ENCODE measurements at places on chromosomes 4 and X.

- no peak for DNase-seq
Measured at GRCh38 chr4:122293374-122294365, 85.1 kb upstream of the ADAD1 start.

DNA sequence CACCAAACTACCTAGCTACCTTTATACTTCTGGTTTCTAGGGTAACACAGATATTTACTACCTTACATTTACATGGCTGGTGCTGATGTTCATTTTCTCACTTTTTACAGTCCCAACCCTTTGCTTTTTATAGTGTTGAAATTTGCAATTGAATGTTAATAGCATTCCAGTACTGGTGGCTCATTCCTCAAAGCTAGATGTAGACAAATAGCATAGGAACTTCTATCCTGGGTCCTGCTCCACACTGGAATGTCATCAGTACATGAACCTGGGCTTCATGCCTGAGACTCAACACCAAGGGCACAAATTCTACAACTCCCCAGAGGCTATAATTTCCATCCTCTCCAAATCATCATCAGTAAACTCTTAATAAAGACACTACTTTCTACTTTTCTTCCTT is 10.3 kb upstream of the TRMT2B start:
- DNase-seq: peak; percentile 56

DNA sequence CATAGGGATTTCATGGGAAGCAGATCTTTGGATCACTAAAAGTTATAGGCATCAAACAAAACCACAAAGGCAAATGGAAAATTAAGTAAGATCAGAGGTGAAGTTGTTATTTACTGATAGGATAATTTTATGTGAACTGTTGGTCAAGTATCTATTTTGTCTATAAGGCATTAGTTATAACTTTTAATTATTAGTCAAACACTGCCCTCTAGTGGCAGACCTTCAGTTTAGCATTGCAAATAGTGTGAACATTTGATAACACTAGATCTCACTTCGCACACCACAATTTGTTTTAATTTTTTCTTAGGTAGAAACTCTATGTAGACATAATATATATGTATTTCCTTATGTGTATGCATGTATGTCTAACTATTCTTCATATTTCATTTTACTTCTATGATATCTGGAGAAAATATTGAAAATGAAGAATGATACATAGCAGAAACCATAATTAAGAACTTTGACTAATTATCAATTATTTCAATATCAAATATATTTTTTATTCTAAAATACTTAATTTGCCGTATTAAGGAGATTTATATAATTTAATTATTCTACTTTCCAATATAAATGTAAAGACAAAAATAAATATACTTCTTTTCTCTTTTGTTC is 214.5 kb upstream of the TACR3 start:
- no peak for DNase-seq

- DNase-seq: no peak
Measured at GRCh38 chr4:88952081-88952480, 104.9 kb downstream of the FAM13A start.

- peak; percentile 84 for DNase-seq
Measured at GRCh38 chr4:14096396-14096965, 469.0 kb upstream of the BOD1L1 start.

- peak; percentile 61 for DNase-seq
Measured at GRCh38 chr4:76905521-76905920, 7.6 kb upstream of the SOWAHB start.

- DNase-seq: no peak
Measured at GRCh38 chrX:12901486-12901885, 4.9 kb upstream of the TLR8 start.

GRCh38 chrX:133434197-133434820 is 19.0 kb upstream of the GPC4 start:
- no peak for DNase-seq

GRCh38 chrX:20500171-20500865 is 233.6 kb upstream of the RPS6KA3 start:
- DNase-seq: no peak
